Activated CD8-positive, alpha-beta memory T cell treated with anti-CD3 and anti-CD28 coated beads, Interleukin-2, amount 10 ng/mL, durations not matched to agents 7 days and 5 days (primary cell): ENCODE measurements at places on chromosomes 7 and 10.

DNA sequence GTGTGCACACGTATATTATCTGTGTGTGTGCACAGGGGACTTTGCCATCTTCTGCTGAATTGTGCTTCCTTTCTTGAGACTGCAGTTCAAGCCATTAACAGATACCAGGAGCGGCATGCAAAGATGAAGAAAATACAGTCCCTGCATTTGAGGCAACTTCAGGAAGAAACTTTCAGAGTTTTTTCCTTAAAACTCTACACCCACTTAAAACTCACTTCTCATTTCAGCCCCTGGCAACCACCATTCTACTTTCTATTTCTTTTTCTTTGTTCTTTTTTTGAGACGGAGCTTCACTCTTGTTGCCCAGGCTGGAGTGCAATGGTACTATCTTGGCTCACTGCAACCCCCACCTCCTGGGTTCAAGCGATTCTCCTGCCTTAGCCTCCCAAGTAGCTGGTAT is 448.9 kb upstream of the ZMIZ1 start:
- no peak for DNase-seq

DNA sequence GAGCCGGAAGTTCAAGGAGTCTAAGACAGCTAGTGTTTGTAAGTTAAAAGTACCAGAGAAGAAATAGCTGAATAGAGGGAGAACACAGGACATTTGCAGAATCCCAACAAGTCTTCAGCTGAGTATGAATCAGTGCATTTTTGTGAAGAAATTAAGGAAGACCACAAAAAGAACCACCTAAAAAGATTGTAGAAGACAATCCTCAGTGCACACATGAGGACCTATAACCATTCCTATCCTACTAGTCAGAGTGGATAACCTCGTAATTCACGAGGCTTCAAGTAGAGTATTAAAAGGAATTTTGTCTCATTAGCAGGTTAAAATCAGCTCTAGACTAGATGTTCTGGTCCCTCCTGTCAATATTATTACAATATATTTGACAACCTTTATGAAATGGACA is 295.4 kb upstream of the KAT6B start:
- DNase-seq = no peak

GRCh38 chr7:10797157-10797556 is 176.5 kb upstream of the PHF14 start:
- no peak for DNase-seq

DNA sequence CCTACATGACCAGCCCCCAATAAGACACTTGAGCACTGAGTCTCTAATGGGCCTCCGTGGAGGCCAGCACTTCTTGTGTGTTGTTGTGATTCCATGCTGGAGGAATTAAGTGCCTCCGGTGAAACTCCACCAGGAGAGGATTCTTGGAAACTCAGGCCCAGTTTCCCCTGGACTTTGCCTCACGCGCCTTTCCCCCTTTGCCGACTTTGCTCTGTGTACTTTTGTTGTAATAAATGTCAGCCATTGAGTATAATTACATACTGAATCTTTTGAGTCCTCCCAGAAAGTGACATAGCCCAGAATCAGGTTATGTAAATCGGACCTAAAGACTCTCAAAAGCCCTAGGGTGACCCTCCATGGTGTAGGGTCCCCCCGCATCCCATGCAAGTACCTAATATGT is 82.4 kb downstream of the DLG5 start:
- no peak for DNase-seq

DNA sequence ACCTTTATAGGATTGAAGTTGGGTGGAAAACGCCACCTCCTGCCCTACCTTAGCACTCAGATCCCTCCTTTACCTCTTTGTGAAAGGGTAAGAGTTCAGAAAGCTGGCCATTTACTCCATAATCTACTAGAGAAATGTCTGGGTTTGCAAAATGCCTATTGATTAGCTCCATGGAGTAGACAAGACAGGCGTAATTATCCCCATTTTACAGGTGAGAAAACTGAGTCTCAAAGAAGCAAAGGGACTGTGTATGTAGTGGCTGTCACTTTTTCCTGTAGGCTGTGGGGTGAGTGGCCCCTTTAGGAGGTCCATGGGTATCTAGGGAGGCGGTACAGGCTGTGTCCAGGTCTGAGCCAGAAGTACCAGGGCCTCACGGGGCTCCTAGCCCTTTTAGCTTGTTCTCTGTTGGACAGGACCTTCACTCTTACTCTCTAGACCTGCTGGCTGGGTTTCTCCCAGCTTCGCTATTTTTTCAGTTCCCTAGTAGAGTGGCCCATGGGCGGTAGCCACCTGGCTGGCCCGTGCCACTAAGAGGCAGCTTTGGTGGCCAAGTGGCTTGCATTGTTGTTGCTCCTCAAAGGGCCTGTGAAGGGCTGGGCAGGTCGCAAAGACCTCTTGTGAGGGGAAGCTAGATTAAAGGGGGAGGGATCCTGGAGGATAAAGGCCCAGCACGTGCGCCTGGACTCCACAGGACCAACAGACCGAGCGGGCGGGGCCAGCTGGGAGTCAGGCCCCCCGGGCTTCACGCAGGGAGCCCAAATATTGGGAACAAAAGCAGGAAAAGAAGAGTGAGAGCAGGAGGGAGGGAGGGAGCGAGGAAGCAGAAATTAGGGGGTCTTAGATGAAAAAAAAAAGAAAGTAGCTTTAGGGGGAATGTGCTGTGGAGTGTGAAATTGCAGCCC is 4.7 kb upstream of the PAX2 start:
- DNase-seq = no peak

DNA sequence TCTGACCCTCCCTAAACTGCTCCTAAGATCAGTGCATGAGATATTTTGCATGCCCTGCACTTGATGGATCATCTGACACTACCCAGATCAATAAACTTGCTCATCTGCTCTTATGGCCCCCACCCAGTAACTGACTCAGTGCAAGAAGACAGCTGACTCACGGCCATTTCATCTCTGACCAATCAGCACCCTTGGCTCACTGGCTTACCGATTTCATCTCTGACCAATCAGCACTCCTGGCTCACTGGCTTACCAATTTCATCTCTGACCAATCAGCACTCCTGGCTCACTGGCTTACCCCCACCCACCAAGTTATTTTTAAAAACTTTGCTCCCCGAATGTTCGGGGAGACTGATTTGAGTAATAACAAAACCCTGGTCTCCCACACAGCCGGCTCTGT is 37.2 kb upstream of the OPTN start:
- DNase-seq = no peak

DNA sequence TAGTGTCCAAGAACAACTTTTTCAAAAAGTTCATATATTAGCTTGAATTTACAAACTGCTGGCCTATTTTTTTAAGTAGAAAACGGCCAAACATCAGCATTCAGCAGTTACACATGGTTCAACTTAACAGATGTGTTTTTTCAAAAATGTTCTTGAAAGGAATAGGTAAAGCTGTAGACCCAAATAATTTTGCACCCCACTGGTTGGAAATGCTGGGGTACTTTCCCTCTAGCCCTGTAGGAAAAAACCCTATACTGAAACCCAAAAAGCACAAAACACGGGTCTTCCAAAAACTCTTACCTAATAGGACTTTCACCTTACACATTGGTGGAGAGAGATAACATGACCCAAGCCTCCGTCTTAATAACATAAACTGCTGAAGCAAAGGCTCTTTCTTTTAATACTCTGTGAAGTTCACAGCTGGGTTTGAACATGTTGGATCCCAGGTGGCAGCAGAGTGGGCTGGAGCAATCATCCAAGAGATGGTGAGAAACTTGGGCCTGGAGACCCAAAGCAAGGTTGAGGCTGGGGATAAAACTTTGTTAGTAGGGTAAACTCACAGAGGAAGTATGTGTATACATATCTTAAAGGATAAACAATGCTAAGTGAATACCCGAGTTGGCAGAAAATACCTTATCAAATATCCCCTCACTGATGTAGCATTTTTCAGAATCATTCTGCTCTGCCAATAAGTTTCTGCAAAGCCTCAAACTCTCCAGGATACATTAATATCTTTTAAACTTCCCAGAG is 629 bp upstream of the DNAJC9 start:
- DNase-seq = no peak

DNA sequence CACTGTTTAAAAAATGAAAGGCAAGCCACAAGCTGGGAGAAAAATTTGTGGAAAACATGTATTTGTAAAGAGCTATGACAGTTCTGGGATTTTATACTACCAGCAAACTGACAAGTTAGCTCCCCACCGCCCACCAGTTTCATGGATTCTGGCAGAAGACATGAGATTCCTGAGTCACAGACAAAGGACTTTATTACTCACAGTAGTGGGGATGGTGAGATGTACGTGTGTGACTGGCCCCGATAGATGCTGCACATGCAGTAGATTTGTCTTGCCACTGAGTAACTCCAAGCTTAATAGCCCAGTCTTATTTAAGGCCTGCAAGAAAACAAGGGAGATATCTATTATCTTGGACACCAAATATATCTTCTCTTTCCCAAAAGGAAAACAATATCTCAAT is 281.7 kb downstream of the AHR start:
- no peak for DNase-seq

GRCh38 chr7:67661-68395 is 124.5 kb upstream of the FAM20C start:
- no peak for DNase-seq

- DNase-seq = no peak
These were observed 122.8 kb upstream of the PDLIM1 start for GRCh38 chr10:95413588-95413987.

DNA sequence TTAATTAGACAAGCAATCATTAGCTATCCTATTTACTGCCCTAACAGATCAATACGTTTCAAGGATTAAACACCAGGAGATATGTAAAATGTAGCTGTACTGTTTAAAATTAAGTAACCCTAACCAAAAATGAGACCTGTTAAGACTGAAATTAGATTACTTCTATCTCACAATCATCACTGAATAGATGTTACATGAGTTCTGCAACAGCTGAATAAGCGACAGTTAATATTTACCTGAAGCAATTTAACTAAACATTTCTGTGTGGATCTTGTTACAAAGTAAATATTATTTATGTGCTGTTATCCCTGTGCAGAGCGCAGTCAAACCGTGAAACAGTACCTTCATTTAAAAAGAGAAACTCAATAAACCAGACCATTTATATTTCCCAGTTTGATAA is 122.5 kb downstream of the RELN start:
- DNase-seq = no peak

DNA sequence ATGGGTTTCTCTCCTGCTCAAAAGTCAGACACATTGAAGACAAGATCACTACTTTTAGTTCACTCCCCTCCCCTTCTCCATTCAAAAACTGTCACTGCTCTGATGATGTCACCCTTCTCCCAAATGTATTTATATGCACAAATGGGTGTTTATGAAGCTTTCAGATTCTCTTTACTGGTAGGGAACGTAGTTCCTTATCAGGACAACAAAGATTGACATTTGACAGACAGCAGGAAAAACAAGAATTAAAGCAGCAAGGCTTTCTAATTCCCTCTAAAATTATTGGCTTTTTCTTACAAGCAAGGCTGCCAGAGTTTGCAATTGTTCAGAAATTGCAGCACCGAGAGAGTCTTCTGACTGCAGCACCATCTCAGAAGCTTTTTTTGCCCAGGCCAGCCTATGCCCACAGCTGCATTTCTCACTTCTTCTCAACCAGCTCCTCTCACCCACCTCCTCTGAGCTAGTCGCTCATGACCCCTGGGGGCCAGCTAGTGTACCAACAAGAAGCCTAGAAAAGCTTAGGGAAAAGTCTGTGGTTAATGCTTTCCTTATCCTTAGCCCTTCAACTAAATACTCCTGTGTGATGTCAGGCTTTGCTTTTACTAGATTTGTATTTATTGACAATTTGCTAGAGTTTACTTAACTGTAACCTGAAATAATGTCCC is 265.1 kb downstream of the HTR7 start:
- DNase-seq = no peak

DNA sequence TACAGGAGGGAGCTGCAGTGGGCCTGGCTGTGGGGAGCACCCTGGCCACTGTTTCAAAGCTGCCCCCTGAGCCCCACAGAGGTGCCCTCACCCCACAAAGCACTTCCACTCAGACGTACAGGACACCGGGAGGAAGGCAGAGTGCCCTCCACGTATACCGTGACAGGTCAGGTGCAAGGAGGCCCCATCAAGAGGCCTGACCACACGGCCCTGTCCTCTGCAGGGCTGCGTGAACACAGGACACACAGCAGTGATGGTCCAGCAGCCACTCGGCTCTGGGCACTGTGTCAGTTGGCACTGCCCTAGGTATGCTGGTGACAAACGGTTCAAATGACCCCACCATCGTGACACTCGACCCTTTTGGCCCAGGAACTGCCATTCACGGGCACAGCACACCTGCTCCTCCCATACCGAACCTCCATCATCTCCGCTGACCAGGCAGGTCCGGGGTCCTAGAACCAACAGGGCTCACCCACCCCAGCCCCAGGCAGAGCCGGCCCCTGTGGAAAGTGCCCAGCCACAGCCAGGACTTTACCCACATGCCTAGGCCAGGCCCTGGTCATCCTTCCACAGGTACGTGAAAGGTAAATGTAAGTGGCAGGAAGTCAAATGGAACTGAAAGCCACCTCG is 560.9 kb downstream of the PTPRN2 start:
- no peak for DNase-seq

- no peak for DNase-seq
These were observed 182.0 kb downstream of the RPS24 start for GRCh38 chr10:78215645-78216044.

- no peak for DNase-seq
These were observed 65.3 kb downstream of the TET1 start for GRCh38 chr10:68625316-68625921.

DNA sequence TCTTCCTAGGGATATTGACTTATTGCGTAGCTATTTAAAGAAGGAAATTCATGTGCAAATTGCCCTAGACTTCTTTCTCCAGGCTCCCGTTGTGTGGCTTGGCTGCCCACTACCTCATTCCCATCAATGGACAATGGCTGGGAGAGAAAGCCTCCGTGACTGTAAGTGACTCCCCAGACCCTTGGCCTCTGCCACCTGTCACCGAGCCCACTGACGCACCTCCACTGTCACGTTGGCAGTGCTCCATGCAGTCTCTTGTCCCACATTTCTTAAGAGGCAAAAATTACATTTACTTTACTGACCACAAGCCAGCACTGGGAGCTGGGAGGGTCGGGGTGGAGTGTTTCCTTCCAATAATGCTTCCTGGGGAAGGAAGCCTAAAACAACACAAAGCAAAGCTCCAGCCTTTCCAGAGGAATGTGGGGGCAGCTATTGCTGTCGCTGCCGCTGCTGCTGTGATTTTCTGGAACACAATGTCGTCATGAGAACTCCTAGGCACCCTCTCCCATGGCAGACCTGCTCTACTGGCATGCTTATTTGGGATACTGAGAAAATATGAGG is 89.7 kb upstream of the STEAP1B start:
- DNase-seq = no peak

DNA sequence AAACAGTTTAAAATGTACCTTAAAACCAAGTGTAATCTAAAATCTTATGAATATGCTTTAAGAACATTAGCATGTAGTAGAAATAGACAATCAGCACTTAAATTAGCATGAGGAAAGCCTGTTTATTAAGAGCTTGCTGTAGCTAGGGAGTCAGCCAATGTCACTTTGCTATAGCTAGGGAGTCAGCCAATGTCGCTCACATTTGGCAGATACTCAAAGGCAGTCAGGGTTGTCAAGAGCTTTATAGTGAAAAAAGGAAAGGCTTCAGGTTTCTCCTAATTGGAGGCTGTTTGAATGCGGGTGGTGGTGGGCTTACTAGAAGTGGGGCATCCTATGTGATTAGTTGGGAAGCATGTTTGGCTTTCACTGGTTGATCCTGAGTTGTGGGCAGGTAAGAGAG is 226.2 kb upstream of the DGKB start:
- no peak for DNase-seq

- DNase-seq = no peak
These were observed 25.6 kb downstream of the KCNH2 start for GRCh38 chr7:150952331-150953050.

GRCh38 chr10:121526801-121527221 is 71.4 kb downstream of the FGFR2 start:
- no peak for DNase-seq
